Dermis microvascular lymphatic vessel endothelial cell (primary cell): ENCODE measurements at places on chromosomes 6 and 20. TPM values are rescaled to one million over a fixed set of nuclear protein-coding genes. Genes with fewer than 3 reads are reported as not detected.

DNA sequence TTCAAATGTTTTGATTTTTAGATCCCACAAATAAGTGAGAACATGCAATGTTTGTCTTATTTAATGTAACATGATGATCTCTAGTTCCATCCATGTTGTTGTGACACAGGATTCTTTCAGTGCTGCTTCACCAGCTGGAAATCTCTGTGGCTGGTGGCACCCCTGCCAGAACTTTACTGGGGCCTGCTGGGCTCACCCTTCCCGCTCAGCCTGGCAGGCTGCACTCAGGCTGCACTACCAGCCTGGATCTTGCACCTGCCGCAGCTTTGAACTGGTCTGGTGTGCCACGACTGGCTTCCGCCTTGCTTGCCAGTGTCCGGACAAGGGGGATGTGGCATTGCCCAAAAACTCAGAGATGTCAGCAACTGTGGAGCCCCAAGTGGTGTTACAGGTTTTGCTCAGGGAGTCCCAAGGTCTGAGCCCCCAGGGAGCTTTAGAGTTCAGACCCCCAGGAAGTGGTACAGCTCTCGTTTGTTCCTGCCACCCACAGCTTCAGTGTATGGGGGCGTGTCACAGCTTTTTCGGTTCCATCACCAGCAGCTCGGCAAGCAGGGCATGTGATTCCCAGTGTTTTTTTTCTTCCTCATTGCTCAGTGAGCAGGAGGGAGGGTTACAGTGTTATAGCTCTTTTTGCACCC lies 72.3 kb upstream of the SYNCRIP start:
- DNase-seq: no peak

DNA sequence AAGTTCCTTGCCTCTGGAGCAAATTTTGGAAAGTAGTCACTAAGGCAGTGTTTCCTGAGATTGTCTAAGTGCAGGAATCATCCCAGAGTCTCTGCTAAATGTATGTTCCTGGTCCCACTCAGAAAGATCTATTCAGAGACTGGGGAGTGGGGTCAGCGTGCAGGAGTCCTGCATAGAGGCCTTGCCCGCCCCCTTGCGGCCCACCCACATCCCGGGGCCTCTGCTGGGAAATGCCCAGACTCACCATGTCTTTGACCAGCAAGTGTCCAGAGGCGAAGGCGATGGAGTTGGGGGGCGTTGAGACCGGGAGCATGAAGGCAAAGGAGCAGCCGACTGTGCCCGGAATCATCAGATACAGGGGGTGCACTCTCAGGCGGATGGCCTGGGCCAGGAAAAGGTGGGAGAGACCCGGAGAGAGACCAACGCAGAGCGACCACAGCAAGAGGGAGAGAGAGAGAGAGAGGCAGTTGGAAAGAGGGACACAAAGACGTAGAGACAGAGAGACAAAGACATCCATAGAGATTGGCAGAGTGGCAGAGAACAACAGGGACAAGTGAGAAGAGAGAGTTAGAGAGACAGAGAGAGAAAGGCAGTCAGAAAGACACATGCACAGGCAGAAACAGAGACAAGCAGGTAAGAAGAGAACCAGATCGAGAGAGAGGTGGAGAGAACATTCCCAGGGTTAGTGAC lies 12.9 kb upstream of the OCSTAMP start:
- DNase-seq: no peak

GRCh38 chr6:122651604-122652003 lies 41.4 kb downstream of the PKIB start:
- no peak for DNase-seq

GRCh38 chr6:153125032-153125431 lies 6.0 kb downstream of the RGS17 start:
- no peak for DNase-seq

DNA sequence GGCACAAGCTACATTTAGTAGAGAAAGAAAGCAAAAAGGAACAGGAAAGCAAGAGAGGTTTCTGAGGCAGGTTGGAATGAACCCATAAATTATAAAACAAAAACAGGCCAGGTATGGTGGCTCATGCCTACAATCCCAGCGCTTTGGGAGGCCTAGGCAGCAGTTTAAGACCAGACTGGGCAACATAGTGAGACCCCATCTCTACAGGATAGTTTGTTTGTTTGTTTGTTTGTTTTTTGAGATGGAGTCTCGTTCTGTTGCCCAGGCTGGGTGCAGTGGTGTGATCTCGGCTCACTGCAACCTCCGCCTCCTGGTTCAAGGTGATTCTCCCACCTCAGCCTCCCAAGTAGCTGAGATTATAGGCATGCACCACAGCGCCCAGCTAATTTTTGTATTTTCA lies 49.0 kb downstream of the AFG1L start:
- no peak for DNase-seq

- DNase-seq: no peak
Measured at GRCh38 chr20:22180244-22180643, 404.1 kb downstream of the FOXA2 start.

- DNase-seq: no peak
Measured at GRCh38 chr6:134199848-134200606, 117.9 kb downstream of the SGK1 start.

Gene UBE2C
- total RNA-seq: 9.6 and 17.1 TPM in 2 replicates

Gene CARMIL1
- total RNA-seq: 0.77 and 5.1 TPM in 2 replicates

Gene F13A1
- total RNA-seq: not detected in 2 replicates

Gene TCP11
- total RNA-seq: 0.13 TPM in 2 replicates

Gene ZBTB46
- 67.1 and 69.7 TPM in 2 replicates for total RNA-seq

Gene AFDN
- 98.2 and 124 TPM in 2 replicates for total RNA-seq

Gene GSTA2
- not detected in 2 replicates for total RNA-seq
